ENCODE measurements at places on chromosomes 13 and 19.

GRCh38 chr19:40995355-40995754, 4.3 kb downstream of the CYP2B6 start:
- no peak for DNase-seq

GRCh38 chr13:43911871-43912270, 32.2 kb downstream of the LACC1 start:
- DNase-seq, result no peak

DNA sequence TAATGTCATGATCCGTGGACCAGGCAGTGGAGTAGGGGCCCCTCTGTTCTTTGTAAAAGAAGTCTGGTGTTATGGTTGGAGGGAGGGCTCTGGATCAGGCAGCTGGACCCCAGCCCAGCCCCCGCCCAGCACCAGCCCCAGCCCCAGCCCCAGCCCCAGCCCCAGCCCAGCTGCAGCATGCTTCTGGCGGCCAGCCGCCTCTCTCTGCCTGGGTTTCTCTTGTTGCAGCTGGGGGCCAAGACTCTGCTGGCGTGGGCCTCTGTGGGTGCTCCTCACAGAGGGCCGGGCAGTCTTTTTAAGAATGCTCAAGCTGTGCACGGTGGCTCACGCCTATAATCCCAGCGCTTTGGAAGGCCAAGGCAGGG, 17.9 kb downstream of the DOT1L start:
- no peak for DNase-seq

DNA sequence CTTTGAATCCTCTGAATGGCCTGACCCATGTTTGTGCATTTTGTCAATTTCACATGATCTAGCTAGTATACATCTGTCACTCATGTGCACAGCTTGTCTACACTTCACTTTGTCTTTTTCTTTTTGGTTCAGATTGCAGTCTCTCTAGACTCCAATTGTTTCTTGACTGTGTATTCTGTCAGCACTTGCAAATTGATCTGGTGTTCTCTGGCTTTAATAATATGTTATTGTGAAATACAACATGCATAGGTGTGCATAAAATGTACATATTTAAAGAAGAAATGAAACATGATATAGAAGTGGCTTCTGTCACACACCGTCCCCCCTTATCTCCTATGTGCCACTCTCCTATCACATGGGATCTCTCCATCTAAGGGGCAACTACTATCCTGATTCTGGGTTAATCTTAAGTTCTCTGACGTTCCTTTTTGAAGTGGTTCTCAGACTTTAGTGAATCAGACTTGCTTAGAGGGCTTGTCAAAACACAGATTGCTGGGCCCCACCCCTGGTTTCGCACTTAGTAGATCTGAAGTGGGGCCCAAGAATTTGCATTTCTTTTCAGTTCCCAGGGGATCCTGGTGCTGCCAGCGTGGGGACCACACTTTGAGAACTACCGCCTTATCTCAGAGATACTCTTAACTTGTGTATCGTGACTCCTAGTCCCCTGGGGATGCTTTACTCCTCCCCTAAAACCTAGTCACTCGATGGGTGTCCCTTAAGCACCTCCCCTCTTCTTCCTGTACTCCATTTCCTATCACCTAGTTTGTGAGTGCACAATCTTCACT, 5.8 kb downstream of the KRTDAP start:
- no peak for DNase-seq

DNA sequence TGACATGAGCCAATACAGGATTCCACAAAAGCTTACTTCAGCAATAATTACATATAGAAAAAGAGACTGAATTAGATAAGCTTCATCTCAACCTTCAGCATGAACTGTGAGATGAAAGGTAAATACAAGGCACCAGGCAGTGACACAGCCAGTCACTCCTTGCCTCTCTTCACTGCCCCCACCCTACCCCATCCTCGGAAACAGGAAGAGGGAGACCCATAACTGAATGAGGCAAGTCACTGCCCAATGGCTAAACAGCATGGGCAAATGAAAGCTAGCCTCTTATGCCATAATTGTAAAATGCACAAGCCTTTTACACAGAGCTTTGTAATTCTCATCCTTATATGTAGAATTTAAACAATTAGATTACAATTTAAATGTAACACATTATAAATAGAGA, 1.7 kb downstream of the ZNF160 start:
- DNase-seq, result no peak

Measured in DMS79 treated with DMSO at 0.1 percent for 48 hours (cell line).